Heart right ventricle (tissue), 16 donors: ENCODE measurements at places on chromosomes 12 and 14. TPM values are rescaled to one million over a fixed set of nuclear protein-coding genes. Genes with fewer than 3 reads are reported as not detected.

Gene EXOC3L4
- total RNA-seq: not detected

Gene KRT82
- not detected for total RNA-seq

Gene LALBA
- not detected for total RNA-seq

Gene AKAP6
- total RNA-seq: 332 TPM

Gene VRTN
- total RNA-seq: not detected

- DNase-seq: no peak
Measured at GRCh38 chr12:64801381-64801780, 23.1 kb upstream of the TBC1D30 start.

GRCh38 chr12:14589169-14590004 lies 21.7 kb upstream of the PLBD1 start:
- no peak for DNase-seq

DNA sequence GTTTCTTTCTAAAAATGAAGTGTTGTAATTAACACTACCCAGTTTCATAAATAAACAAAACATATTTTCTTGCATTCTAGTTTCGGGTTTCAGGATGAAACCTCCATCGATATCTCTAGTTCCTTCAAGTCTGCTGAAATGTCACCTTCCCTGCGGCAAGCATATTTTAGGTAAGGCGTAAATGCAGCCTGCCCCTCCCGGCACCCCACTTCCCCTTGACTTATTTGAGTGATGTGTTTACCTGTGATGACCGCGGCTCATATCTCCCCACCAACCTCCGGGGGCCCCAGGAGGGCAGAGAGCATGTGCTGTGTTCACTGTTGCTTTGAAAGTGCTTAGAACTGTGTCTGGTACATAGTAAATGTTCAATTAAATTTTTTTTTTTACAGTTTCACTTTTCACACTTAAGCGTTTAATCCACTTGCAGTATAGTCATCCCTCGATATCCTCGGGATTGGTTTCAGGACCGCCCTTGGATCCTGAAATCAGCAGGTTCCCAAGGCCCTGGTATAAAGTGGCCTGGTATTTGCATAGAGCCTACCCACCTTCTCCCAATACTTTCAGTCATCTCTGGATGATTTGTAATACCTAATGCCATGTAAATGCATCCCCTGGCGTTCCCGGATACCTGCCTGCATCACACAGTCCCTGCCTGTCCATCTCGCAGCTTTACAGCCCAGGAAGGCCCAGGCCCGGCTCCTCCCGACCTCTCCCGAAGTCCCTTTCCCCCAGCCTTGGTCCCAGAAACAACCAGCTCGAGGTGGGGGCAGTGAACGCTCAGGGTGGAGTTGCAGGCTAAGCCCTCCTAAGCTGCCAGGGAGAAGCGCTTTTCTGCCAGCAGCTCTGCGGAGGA lies 40.2 kb upstream of the FBRSL1 start:
- DNase-seq: no peak

- DNase-seq: no peak
Measured at GRCh38 chr14:71116568-71117122, 209.4 kb downstream of the PCNX1 start.

GRCh38 chr12:115440438-115440837 lies 756.5 kb upstream of the TBX3 start:
- peak; percentile 64 for DNase-seq

GRCh38 chr12:67594888-67595287 lies 53.7 kb upstream of the DYRK2 start:
- DNase-seq: no peak

GRCh38 chr12:124130691-124131591 lies 157.9 kb downstream of the ZNF664 start:
- no peak for DNase-seq

- DNase-seq: no peak
Measured at GRCh38 chr14:104445832-104446381, 133.7 kb upstream of the C14orf180 start.

DNA sequence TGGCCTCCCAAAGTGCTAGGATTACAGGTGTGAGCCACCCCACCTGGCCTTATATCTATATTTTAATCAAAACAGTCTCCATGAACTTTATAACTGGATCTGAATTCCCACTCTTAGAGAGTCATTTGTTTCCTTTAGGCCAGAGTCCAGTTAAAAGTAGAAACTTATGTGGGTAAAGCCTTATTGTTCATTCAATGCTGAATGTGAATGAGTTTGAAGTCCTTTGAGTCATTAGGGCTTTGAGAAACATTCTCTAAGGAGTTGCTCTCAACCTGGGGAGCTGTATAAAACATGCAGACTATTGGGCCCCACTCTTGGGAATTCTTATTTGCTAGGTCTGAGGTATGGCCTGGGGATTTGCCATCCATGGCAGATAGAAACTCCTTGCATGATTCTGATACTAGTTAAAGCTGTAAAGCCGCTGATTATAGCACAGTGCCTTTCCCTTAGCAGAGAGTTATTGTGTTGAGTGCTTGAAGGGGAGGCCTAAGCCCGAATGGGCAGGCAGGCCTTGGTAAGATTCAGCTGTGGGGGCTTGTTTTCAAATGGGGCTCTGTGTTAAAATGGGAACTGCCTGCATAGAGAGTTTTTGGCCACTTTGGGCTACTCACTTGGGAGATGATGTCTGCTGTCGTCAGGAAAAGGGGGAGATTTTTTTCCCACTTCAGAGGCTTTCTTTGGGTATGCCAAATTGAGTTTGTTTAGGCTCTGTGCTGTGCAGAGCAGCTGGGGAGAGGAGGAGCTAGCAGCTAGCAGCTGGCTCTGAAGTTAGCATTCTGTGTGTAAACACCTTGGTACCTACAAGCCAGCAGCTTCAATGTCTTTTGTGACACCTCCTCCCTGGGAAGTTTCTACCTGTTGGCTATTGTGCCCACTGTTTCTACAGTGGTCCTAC lies 117.5 kb downstream of the DACT1 start:
- DNase-seq: peak; percentile 30

GRCh38 chr12:9925705-9926393 lies 6.3 kb downstream of the CLEC2A start:
- DNase-seq: peak; percentile 8

- no peak for DNase-seq
Measured at GRCh38 chr14:61752626-61753025, 9.6 kb upstream of the SNAPC1 start.

DNA sequence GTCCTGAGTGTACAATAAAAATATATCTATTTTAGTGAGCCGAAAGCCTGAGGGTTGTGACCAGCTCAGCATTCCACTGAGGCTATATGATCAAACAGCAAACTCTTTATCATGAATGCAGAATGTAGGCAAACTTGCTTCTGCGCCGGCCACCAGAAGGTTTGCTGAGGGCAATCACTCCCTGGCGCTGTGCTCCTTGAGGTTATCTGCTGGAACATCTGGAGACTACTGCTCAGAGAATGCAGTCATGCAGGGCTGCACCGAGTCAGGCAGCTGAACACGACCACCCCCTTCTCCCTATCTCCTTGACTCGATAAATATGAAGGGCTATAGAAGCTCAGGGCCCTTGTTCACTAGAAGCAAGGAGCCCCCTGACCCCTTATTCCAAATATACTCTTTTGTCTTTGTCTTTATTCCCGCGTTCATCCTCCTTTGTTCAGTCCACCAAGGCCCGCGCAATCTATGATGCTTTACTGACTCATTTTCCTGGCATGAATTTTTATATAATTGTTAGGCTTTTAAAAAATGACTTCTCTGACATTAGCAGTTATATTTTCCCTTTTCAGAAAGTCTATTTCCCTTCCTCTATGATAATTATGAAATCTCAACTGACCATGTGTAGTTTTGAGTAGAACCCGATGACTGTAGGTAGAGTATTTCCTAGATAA lies 1089.3 kb downstream of the SLC16A7 start:
- DNase-seq: no peak

- DNase-seq: no peak
Measured at GRCh38 chr12:116018282-116018681, 259.2 kb downstream of the MED13L start.
